SJSA1 (cell line): ENCODE measurements at places on chromosomes 1 and 21. TPM values are rescaled to one million over a fixed set of nuclear protein-coding genes. Genes with fewer than 3 reads are reported as not detected.
A peak's percentile ranks its signal among the peaks of the same experiment; 100 is the strongest.

- DNase-seq: peak; percentile 69
Observed at GRCh38 chr1:224502459-224503160, 68.0 kb upstream of the WDR26 start.

- no peak for DNase-seq
Observed at GRCh38 chr1:161020509-161021164, at the start of gene F11R. Gene F11R (minus strand): TSS chr1:161021152. CDS start chr1:161021073, 79 bp downstream.

DNA sequence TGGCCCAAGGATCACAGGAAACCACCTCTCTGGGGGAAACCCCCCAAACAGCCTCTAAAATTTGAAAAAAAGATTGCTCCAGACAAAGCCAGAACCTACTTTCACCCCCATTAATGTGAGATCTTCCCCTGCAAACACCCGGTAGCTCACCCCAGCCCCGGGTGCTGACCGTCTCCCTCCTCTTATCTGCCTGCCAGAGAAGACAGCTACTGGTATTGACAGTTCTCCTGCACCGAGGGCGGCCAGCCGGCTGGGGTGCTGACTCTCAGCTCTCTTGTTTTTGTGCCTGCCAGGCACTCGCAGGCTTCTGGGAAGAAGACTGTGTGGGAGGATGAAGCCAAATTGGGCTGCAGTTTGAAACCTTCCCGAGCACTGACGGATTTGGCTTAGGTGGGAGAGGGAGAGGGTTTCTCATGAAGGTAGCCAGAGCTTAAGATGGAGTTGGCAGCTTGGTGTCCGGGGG lies 48.2 kb downstream of the RASSF5 start:
- DNase-seq: no peak

The CACNA1S gene
- total RNA-seq: not detected in 2 replicates

The UBXN10 gene
- not detected in 2 replicates for total RNA-seq

The GNG12 gene
- total RNA-seq: 208 and 330 TPM in 2 replicates
